Mesenchymal stem cell (in vitro differentiated cells and primary cell): ENCODE measurements at places on chromosomes 13 and 19.

DNA sequence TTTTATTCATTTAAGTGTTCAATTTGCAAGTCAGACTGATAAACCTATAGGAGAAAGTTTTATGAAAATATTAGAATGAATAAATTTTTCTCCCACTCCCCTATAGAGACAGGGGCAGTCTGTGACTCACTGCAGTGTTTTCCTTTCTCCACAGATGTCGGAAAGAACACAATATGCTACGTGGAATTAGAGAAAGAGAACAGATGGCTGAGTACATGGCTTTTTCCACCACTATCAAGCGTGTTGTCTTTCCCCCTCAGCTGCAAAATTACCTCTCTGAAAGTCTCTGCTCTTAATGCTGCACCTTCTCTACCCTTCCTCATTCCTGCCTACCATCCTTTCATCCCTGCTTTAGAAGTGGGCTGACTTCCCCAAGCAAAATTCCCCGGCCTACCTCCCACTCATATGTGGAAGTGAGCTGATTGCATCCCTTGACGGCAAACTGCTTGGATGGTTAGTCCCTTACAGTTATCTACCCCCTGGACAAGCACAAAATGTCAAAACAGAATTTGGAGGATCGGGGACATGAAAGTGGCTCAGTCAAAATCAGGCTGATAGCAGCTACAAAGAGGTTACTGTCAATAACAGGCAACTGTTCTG, 30.0 kb downstream of the FLT1 start:
- DNase-seq, result no peak

DNA sequence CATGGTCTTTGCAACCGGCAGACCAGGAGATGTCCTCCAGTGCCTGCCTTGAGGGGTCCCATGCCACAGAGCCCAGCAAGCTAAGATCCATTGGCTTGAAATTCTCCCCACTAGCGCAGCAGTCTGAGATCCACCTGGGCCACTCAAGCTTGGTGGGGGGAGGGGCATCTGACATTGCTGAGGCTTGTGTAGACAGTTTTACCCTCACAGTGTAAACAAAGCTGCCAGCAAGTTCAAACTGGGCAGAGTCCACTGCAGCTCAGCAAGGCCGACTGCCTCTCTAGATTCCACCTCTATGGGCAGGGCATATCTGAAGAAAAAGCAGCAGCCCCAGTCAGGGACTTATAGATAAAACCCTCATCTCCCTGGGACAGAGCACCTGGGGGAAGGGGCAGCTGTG, 32.0 kb upstream of the ITM2B start:
- DNase-seq, result no peak

- no peak for DNase-seq
Measured at GRCh38 chr13:75694722-75695121, 58.6 kb downstream of the LMO7 start.

- peak; percentile 58 for DNase-seq
Measured at GRCh38 chr13:41178040-41178439, 16.3 kb downstream of the KBTBD7 start.
